ENCODE measurements at places on chromosomes 2 and 18. TPM values are rescaled to one million over a fixed set of nuclear protein-coding genes. Genes with fewer than 3 reads are reported as not detected.

The SETBP1 gene
- total RNA-seq = 76.9 TPM

The EVX2 gene
- not detected for total RNA-seq

The TRIM54 gene
- total RNA-seq = 0.52 TPM

DNA sequence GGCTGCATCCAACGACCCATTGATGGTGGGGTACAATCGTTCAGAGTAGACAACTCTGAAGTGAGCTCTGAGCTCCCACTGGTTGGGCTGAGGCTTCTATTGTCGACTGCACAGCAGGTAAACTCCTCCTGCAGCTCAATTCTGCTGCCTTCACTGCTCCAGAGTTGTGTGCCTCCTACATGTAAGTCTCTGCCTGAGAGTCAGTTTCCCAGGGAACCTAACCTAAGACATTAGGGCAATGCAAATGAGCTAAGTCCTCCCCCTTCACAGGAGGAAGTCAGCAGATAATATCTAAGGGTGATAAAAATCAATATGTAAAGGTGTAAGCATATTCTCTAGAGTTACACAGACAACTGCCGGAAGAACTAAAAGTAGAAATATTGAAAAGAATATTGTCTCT lies 22.5 kb upstream of the ACYP2 start:
- DNase-seq = no peak

- DNase-seq = no peak
These were observed 123.3 kb upstream of the SH3BP4 start for GRCh38 chr2:234828382-234829073.

DNA sequence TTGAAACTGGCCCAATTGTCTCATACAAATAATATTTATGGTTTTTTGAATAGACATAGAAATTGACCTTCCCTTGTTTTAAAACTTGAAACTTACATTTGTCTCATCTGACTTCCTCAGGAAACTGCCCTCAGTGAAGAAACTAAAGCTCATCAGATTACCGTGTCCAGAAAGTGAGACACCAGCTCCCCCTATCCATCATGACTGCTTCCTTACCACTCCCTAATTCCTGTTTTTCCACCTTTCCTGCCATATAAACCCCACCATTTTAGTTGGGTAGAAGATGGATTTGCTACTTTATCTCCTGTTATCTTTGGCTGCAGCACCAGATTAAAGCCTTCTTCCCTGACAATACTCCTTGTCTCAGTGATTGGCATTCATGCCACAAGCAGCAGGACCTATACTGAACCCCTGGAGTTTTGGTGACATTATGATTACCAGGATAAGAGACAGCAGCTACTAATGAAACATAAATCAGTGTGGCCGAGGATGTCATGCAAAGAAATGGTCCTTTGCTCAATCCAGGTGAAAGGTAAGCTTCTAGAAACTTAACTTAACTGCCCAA lies 1627.6 kb upstream of the ZEB2 start:
- no peak for DNase-seq

DNA sequence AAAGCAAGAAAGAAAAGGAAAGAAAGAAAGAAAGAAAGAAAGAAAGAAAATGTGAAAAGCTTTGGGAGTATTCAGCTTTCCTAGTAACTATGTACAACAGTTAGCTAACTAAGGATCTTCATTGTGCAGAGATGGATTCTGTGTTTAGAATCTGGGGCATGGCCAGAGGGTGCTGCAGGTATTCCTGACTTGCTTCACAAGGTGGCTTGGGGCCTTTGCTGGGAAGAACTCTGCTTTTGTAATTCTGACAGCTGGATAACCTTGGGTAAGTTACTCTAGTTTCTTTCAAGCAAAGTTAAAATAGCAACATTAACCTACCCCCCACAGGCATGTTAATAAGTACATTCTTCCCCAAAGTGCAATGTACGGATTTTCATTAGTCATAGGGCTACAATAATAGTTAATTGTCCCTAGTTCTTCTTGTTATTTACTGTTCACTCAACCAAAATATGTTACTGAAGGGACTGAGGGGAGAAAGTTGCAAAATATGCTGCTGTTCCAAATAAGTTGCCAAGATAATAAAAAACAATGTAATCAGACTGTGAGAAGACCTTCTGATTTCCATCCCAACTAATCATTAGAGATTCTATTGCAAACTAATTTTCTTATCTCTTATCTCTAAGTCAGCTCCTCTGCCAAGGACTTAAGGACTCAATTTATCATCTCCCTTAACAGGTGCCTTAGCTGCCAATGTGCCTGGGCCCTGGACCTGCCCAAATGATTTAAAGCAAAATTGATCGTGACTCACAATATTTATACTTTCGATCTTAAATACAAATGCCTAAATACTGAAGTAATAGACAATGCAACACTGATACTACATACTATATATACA lies 50.3 kb downstream of the SERPINB8 start:
- no peak for DNase-seq

DNA sequence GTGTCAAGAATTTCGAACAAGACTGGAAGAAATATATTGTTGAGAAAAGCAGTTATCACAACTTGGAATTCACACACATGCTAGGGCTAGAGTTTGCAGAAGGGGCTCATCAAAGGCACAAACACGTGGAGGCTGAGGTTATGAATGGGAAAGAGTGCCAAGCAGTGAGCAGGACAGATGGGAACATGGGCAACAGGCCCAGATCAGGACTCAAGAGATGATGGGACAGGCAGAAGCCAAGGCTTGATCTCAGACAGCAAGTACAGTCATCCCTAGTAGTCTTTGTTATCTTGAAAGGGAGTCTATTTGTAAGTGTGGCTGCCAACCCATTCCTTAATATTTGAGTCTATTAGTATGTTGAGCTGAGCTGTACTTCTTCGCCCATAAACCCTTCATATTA lies 22.2 kb upstream of the EPC2 start:
- DNase-seq = no peak

GRCh38 chr2:171958475-171958874 lies 36.2 kb downstream of the HAT1 start:
- no peak for DNase-seq

DNA sequence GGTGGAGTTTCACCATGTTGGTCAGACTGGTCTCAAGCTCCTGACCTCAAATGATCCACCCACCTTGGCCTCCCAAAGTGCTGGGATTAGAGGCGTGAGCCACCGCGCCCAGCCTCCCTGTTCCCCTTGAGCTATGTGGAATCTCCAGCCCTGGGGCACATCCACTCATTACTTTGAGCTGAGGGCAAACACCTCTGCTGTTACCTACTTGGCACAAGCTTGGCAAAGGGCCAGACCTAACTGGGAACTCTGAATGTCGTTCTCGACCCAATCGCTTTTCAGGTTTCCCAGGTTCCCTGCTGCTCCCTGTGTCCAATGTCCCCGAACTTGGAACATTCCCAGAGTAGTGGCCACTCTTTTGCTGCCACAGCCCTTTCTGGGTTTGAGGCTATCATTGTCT lies 40.6 kb downstream of the CHST10 start:
- DNase-seq = no peak

DNA sequence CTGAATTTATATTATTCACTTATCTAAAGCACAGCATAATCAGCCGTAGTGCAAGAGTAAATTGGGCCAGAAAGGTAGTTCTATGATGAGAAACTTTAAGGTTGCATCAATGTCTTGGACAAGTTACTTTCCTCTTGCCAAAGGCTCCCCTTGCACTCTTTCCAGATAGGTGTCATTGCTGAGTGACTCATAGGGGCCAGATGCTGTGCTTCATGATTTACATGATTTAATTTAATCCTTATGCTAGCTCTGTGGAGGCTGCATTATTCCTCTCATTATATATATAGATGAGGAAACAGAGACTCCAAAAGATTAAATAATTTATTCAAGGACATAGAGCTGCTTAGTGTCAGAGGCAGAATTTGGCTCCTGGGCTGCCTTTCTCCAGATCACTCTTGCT lies 5.0 kb downstream of the CFAP221 start:
- DNase-seq = no peak

GRCh38 chr2:46143429-46144132 lies 153.6 kb upstream of the EPAS1 start:
- no peak for DNase-seq

DNA sequence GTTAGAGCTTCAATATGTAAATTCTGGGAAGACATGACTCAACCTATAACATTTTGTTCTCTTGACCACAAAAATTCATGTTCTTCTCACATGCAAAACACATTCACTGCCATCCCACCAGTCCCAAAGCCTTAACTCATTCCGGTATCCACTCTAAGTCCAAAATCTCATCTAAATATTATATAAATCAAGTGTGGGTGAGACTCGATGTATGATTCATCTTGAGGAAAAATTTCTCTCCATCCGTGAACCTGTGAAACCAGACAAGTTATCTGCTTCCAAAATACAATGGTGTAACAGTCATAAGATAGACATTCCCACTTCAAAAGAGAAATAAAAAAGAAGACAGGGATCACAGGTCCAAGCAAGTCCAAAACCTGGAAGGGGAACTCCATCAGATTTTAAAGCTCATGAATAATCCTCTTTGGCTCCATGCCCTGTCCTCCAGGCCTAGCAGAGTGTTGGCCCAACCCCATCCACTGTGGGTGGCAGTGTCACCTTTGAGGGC lies 101.3 kb downstream of the RAD51AP2 start:
- no peak for DNase-seq

GRCh38 chr2:75607400-75607798 lies 39.2 kb upstream of the MRPL19 start:
- no peak for DNase-seq

DNA sequence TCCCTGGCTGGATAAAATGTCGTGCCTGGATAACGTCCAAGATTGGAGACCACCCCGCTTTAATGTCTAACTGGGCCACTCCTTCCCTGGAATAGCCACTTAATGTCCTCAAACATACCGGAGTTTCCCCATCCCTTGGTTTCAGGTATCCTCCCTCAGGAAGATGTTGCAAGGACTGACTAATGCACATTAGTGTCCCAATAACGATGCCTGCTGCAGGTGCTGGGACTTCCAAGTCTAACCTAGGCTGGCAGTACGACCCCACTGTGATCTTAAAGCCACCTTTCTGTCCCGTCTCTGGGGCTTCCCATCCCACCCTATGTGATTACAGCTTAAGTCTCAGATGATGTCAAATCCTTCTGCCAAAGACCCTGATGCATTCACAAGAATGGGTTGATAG lies 1.1 kb upstream of the ATP6V1C2 start:
- no peak for DNase-seq

DNA sequence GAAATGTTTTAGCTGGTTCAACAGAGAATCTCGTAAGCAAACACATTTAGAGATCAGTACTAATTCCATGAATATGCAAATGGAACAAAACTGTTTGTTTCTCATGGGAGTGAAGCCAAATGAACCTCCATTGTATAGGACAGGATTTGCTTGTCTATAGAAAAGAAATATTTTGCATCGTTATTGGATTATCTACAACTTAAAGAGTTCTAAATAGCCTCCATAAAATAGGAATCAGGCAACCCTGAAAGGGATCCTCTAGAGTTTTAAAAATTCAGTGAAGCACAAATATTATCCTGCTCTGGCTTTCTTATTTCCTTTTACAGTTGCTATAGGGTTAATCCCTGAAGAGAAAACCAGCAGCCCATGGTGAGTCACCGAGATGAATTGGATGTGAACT lies 378.4 kb upstream of the NRXN1 start:
- no peak for DNase-seq

GRCh38 chr2:202588647-202589581 lies 45.9 kb upstream of the FAM117B start:
- DNase-seq = no peak

DNA sequence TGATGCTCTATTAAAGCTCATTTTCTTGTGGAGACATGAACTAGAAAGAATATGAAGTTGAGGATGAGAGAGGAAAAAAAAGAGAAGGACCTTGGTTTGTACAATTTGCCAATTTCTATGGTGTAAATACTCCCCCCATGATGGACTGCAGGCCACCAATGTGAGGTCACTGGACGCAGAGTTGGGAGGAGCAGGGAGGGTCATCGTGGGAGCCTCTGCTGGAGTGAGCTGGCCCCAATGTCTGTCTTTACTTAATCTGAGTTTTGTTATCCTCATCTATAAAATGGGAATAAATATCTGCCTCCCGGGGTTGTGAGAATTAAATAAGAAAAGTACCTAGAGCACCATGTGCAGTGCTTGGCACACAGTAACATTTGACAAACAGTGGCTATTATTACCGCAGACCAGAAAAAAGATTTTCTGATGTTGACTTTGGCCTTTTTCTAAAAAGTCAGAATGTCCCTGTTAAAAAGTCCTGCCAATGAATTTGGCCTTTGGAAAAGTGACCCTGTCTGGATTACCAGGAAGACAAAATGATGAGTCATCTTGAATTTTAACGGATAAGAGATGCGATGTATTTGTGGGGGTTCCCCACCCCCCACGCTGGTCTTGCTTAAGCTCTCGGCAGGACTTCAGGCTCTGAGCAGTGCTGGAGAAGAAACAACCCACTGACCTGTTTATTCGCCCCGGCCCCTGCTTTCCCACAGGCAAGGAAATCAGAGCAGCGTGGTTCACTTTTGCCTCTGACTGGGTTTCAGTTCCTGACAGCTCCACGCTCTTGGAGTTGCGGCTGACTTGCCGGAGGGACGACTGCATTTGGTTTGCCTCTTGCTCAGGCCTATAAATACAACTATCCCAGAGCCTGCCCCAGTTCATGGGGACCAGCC lies 50.3 kb upstream of the FOSL2 start:
- DNase-seq = peak; percentile 93

DNA sequence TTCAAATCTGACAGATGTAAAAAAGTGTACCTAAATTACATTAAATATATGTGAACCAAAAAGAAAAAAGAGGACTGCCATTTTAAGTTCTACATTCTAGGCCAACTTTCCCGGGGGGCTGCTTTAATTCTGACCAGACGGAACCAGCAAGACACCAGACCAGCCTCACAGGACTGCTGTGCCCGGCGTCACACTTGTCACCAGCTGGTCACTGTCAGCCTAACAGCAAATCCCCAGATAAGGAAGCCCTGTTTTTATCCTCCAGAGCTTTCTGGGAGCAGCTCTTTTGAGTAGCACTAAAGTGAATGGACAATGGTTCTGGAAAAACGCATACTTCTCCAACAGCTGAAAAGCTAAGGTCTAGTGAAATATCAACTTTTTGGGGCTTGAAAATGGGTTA lies 35.6 kb downstream of the CYB5A start:
- no peak for DNase-seq

DNA sequence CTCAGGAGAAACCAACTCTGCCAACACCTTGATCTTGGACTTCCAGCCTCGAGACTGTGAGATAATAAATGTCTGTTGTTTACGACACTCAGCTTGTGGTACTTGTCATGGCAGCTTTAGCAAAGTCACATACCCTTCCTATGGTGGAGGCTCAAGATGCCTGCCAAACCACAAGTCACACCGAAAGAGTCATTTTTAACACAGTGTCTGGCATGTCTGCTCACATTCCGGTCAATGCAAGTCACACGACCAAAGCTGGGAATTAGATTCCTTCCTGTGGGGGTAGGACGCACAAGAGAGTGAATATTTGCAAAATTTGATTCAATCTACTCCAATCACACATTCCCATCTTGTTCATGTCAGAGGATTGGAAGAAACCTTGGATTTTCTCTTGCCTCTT lies 24.6 kb downstream of the KCNE4 start:
- no peak for DNase-seq

- DNase-seq = no peak
These were observed 8.9 kb downstream of the PAPOLG start for GRCh38 chr2:60764736-60765534.

GRCh38 chr2:28271231-28271918 lies 121.3 kb upstream of the FOSL2 start:
- no peak for DNase-seq

- no peak for DNase-seq
These were observed 61.6 kb downstream of the ICOS start for GRCh38 chr2:203997980-203998809.

GRCh38 chr2:26455670-26456439 lies 22.1 kb downstream of the OTOF start:
- DNase-seq = peak; percentile 76

Data from posterior vena cava (tissue), 2 donors.